Motor neuron (in vitro differentiated cells): ENCODE measurements at places on chromosomes 13 and 19.

DNA sequence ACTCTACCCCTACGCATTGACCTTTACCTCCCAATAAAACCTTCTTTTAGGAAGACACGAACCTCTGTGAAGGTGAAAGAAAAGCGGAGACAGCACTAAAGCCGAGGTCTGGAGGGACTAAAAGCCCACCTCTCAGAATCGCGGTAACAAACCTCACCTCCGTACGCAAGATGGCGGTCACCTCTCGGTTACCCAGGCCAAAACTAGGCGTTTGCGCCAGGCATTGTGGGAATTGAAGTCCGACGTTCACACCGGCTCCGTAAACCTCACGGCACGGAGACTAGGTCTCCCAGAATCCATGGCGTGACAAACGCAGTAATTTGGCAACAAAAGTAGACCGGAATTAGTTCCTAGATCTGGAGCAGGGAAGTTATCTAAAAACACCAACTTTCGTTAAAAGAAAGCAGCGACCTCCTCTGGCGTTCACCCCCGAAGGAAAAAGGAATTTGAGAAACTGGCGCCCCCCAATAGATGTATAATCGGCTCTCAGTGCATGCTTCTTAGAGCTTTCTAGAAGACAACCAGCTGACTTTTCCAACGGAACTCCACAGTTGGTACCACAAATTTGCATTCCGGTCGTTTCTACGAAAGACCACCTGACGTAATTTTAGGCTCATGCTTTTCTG, at the start of gene N4BP2L2:
Gene N4BP2L2, minus strand, starts transcription at position 175 of the 626 bp plus-strand sequence. CDS start 1,768 bp downstream, outside the sequence.
- ATAC-seq: peak; percentile 96

DNA sequence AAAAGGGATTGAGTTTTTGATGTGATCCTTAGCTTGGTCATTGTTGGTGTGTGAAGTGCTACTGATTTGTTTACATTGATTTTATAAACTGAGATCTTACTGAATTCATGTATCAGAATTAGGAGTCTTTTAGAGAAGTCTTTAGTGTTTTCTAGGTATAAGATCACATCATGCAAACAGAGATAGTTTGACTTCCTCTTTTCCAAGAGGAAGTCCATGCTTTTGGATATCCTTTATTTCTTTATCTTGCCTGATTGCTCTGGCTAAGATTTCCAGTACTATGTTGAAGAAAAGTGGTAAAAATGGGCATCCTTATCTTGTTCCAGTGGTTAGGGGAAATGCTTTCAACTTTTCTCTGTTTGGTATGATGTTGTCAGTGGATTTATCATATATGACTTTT, 561.2 kb upstream of the SLITRK1 start:
- no peak for ATAC-seq

- ATAC-seq: peak; percentile 7
Measured at GRCh38 chr19:43524922-43525835, 1.8 kb downstream of the ETHE1 start.

GRCh38 chr19:10379880-10380312, 476 bp downstream of the TYK2 start:
- no peak for ATAC-seq

- no peak for ATAC-seq
Measured at GRCh38 chr19:1745589-1746031, 7.7 kb upstream of the ONECUT3 start.

DNA sequence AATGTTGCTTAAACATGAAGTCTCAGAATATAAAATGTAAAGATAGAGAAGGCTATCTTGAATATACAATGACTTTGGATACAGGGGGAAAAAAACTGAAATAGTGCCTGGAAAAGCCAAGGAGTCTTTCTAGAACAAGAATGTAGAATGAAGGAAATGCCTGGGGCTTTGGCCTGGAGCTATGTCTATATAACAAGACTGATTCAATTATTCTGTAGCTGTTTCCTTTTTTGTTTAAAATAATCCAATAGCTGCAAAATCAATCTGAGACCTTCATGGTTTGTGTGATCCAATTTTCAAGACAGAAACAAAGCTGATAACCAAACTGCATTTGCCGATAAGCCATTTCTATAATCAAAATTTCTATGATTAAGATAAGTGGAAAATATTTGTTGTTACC, 530.9 kb upstream of the NBEA start:
- ATAC-seq: no peak

DNA sequence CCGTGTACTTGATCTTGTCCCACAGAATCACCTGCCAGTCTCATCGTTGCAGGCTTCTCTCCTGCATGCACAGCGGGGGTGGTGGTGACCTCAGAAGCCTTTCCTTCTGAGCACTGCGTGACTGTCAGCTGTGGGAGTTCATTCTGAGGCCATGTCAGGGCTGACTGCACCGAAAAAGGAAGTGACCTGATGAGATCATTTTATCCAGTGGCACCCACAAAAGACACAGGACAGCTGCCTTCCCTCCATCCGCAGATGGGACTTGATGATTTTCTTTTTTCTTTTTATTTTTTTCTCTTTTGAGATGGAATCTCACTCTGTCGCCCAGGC, 89.7 kb downstream of the RAB20 start:
- peak; percentile 97 for ATAC-seq

GRCh38 chr13:73397496-73398305, 338.9 kb downstream of the KLF5 start:
- no peak for ATAC-seq

- ATAC-seq: no peak
Measured at GRCh38 chr13:106047859-106048258, 487.6 kb downstream of the EFNB2 start.

DNA sequence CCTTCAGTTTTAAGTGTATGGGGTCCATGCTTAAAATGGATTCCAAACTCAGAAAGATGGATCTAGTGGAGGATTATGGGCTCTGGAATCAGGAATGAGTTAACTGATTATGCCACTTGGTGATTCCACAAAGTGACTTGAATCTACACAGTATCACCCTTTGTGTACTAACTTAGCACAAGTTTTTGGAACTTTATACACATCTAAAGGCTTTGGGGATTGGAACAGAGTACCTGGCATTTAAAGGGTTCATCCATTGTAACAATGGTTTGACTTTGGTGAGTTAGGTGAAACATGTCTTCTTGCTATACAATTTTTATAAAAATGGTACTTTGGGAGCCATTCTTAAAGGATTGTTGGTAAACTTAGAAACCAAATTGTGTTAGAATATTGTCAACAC, 1.1 kb downstream of the RPL21 start:
- ATAC-seq: no peak

DNA sequence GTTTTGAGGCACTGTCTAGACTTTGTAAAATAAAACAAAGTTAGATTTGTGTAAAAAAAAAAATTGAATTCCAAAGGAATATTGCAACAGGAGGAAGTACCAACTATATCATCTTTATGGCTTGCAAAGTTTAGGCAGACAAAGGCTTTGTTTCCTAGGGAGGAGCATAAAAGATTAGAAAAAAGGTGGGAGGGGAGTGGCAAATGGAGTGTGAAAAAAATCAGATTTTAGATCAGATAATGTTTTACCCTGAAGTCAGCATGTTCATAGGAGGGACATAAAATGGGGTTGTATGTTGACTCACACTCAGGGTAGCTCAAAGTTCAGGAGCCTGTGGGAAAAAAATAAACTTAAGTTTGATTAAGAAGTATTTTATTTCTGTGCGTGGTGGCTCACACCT, 3.7 kb downstream of the ZNF85 start:
- ATAC-seq: no peak

DNA sequence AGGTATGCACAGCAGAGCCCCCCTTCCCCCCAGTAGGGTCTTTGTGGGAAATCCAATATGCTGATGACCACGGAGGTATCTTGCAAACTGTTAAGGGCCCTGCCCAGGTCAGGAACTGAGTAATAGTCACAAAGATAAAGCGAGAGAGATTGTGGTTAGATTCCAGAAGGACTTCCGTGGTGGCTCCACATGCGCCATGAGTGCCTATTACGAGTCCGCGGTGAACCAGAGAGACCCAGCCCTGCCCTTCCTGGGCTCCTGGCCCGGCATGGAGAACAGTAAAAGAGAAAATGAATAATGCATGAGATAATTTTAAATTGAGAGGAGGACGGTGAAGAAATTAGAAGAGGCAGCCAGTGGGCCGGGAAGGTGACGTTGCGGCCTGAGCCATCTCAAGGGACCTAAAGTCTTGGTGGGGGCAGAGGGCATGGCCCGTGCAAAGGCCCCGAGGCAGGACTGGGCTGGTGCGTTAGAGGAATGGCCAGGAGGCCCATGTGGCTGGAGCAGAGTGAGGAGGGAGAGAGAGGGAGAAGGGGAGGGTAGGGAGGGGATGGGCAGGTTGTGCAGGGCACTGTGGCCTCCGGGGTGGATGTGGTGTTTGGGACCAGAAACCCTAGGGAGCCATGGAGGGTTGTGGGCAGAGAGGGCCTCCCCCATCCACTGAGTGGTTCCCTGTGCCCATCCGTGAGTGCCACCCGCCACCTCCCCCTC, 46.6 kb upstream of the NFIC start:
- ATAC-seq: no peak

DNA sequence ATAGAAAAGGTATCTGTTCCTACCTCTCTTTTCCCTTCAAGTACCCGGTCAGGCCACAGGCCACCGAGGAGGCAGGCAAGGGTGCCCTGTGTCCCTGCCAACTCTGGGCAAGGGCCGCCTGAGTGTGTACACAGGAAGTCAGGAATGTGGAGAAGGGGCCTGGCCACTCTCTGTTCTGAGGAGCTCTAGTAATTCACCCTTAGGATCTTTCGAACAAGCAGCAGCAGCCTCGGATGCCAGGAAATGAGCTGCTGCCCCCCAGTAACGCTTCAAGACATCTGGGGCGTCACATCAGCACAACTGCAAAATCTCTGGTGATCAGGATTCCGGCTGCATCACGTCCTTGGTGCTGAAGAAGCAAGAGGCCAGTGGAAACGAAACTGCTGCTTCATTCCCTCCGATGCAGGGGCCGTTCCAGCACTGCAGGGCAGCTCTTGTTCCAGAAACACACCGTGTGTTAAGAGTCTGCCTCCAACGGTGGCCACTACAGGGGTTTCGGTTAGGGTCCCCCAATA, 2.0 kb downstream of the RAB20 start:
- ATAC-seq: no peak

DNA sequence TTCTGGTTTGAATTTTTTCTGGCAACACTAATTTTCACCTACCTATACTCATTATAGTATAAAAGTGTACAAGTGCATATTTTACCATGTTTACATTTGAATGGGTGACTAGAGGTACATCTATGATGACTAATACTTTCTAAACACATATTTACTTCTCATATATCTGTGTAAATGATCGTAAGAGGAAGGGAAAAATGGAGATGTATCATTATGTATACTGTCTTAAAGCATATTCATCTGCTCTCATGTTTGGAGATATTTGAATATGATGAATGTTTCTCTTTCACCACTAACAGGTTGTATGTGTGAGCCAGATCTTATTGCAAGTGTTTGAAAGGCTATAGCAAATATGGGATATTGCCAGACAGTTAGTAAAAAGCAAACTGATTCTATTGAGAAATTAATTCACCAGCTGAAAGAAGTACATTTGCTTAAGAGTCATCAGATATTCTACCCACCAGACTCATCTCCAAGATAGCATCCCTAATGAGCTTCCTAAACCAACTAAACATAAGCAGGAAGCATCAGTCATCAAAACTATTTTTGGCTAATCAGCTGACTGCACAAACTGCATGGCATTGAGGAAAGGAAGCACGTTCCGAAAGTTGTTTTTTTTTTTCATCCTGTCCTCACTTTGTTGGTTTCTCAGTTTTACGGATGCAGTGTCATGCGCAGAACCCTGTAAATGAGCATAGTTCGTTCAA, 738.2 kb downstream of the GPC5 start:
- ATAC-seq: no peak

- ATAC-seq: peak; percentile 4
Measured at GRCh38 chr19:18397242-18398202, at the start of gene LRRC25. TSS of gene LRRC25 (minus strand) at chr19:18397622. CDS start at chr19:18396963, 659 bp downstream.

DNA sequence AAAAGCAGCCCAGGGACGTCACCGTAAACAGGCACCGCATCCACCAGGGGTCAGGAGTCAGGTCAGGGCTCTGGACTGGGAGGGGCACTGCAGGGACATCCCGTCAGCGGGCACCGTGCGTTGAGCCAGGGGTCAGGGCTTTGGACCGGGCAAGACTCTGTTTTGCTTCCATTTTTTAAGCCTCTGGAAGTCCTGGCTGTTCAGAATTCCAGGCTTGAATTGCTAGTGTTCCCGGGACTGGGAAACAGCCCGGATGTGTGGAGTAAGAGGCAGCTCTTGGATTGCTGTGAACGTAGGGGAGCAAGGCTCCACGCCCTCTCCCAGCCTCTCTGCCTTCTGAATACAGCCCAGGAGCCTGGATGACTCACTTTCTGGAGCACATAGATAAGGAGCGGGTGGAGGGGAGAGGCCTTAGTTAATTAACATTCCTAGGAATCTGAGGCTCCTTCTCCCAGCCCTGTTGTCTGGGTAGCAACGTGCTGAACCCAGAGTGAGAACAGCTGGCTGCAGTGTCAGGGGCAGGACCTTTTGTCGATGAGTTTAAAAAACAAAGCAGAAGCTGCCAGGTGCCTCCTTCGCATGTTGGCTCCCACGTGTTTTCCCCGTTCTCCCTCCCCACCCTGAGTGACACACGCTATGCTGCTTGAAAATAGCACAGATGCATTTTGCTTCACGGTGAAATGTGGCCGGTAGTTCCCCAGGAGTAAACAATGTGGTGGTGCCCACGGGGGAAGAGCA, 21.9 kb downstream of the ATP11A start:
- peak; percentile 95 for ATAC-seq
